ENCODE measurements at places on chromosomes 3 and 15.
A peak's percentile ranks its signal among the peaks of the same experiment; 100 is the strongest.

DNA sequence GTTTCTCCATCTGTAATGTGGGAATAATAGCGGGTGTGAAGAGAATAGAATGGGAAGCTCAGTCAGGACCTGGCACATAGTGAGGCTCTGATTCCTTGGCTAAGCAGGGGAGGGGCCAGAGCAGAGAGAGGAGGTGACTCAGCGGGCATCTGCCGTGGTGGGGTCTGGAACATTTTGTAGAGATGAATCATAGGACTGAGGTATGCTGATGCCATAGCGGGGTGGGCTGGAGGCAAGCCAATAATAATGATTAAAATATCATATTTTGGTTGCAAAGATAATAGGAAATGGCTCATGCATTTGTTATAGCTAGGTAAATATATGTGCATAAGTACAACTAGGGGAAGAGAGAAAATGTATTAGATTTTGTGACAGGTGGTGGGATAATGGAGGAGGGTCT lies 11.2 kb downstream of the TGM4 start:
- DNase-seq, result peak; percentile 48

GRCh38 chr15:71392861-71393283 lies 277.6 kb downstream of the THSD4 start:
- no peak for DNase-seq

- no peak for DNase-seq
These were observed 962 bp downstream of the ATP13A5 start for GRCh38 chr3:193377591-193377990.

GRCh38 chr3:14280326-14280725 lies 101.7 kb downstream of the LSM3 start:
- DNase-seq, result no peak

Measured in GM04503 (cell line).